ENCODE measurements at places on chromosomes 7 and 10.
A peak's percentile ranks its signal among the peaks of the same experiment; 100 is the strongest.

GRCh38 chr10:79056736-79057391, 11.9 kb upstream of the ZMIZ1 start:
- no peak for DNase-seq

GRCh38 chr10:29621161-29621560, 13.6 kb downstream of the SVIL start:
- no peak for DNase-seq

GRCh38 chr10:55820478-55820877, 540.6 kb downstream of the ZWINT start:
- DNase-seq: no peak

GRCh38 chr7:120553491-120553890, 280.5 kb downstream of the KCND2 start:
- no peak for DNase-seq

DNA sequence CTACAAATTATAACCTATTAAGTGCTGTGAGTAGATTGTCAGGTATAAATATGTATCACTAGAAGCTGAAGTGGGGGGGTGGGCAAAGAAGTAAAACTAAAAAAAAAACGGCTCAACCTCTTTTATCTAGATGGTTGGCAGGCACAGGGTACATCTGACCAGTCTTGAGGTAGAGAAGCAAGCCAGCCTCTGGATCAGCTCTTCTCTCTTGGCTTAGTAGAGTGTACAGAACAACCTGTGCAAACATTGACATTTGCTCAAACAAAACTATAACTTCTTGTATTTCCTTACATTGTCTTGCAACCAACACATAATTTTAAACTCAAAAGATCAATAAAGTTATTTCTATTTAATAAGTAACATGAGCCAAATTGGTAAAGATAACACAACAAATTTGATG, 25.6 kb downstream of the DNA2 start:
- no peak for DNase-seq

- peak; percentile 38 for DNase-seq
Observed at GRCh38 chr7:74272305-74273038, 16.7 kb upstream of the CLIP2 start.

DNA sequence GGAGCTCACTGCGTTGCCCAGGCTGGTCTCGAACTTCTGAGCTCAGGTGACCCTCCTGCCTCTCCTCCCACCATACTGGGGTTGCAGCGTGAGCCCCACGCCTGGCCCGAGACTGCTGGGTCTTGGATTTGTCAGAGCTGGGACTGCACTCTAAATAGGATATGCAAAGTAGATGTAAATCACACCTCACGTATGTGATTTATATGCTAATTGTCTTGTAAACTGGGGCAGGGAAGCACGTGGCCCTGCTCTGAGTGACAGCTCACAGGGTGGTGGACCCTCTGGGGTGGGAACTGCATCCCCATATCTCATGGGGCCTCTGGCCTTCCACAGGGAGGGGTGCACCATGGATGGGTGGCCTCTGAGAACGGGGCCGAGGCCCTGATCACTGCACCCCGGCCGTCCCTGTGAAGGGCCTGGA, 34.1 kb downstream of the GET4 start:
- no peak for DNase-seq

Measured in activated CD4-positive, alpha-beta T cell treated with anti-CD3 and anti-CD28 coated beads, Interleukin-2, amount 50 U/mL, for 48 hours (primary cell).